ENCODE measurements at places on chromosomes 7 and 10. TPM values are rescaled to one million over a fixed set of nuclear protein-coding genes. Genes with fewer than 3 reads are reported as not detected.

GRCh38 chr10:130871406-130871805, 440.1 kb downstream of the TCERG1L start:
- DNase-seq, result no peak

Gene C10orf67
- not detected for polyA plus RNA-seq

DNA sequence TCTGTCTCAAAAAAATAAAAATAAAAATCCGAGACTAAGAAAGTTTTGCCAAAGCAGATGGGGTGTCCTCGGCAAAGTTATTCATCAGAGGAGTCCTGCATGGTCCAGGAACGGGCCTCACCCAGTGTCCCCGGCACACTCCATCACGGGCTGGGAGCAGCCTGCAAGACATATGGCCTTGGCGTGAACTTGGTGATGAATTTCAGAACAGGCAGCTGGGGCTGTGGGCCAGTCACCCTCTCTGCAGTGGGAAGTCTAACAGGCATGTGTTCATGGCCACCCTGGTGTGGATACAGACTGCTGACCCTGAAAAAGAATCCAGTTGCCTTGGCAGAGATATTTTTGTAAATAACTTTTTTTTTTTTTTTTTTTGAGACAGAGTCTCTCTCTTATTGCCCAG, 34.7 kb downstream of the NPTX2 start:
- DNase-seq, result no peak

DNA sequence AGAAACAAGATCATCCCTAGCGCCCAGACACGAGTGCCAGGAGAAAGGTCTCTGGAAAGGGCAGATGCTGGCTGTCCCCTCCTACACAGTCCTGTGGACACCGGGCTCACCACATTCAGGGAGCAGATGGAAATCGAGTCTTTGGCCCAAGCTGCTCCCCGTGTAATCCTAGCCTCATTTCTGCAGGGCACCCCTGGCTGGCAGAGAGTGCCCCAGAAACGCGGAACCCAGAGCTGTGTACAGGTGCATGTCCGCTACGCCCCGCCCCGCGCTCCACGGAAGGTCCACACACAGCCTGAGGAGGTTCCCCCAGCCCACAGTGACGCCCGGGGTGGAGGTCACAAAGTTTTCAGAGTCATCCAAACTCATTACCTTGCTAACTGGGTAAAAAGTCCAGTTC, 202.8 kb downstream of the MAD1L1 start:
- DNase-seq, result no peak

DNA sequence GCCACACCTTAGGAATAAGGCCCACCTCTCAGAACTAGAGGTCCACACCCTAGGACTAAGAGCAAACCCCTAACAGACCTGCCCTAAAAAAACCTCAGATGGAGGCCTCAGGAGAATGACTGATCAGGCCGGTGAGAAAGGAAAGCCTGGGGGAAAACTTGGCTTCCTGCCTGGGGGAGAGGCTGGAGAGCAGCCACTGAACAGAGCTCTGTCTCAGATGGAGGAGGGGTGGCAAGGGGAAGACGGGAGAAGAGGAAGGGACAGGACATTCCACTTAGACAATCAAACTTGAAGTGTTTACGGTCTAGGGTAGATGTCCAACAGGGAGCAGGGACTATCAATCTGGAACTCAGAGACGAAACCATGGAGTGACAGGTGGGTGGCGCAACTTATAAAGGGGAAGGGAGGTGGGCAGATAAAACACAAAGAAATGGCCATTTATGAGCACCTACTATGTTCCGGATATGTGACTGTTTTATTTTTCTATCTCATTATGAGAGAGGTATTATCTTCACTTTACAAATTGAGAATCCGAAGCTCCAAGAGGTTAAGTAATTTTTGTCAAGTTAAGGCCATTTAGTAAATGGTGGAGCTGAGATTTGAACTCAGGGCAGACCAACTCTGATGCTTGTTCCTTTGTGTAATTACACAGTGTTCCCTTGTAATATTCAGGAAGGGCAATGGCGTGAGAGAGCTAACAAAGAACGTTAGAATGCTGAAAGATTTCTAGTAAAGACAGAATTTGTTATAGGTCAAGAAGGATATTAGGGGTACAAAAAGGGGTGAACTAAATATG, 82.6 kb downstream of the DNMBP start:
- no peak for DNase-seq

Gene PIK3CG
- 3.3 TPM for polyA plus RNA-seq

DNA sequence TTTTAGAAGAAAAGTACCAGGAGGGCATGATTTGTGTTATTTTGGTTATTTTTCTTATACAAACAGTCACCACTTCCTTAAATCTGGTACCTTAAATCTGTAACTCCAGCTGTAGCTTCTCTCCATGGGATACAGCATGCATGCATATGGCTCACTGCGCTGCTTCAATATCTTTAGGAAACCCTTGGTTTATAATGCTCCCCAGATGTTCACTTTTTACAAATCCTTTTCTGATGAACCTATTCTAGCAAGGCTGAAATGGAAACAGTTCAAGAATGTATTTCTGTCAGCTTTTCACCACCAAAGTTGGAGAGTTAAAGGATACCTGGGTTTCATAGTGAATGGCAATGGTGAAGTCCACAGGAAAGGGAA, 50.9 kb downstream of the LAMB4 start:
- no peak for DNase-seq

DNA sequence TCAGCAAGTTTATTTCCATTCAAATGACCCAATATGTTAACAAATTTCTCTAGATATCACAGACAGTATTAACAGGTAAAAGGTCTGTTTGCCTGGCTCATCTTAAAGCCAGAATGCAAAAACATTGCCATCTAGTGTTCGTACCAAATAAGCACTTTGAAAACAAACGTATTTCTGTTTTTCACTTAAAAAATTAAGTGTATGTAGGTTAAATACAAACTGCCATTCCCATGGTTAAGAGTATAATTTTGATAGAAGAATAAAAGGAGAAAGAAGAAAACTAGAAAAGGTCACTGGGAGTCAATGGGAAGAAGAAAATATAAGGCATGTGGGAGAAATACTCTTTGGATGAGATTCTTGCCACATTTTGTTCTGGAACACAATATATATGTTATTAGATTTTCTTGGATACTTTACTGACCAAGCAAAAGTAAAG, 51.0 kb downstream of the ORC5 start:
- DNase-seq, result no peak

DNA sequence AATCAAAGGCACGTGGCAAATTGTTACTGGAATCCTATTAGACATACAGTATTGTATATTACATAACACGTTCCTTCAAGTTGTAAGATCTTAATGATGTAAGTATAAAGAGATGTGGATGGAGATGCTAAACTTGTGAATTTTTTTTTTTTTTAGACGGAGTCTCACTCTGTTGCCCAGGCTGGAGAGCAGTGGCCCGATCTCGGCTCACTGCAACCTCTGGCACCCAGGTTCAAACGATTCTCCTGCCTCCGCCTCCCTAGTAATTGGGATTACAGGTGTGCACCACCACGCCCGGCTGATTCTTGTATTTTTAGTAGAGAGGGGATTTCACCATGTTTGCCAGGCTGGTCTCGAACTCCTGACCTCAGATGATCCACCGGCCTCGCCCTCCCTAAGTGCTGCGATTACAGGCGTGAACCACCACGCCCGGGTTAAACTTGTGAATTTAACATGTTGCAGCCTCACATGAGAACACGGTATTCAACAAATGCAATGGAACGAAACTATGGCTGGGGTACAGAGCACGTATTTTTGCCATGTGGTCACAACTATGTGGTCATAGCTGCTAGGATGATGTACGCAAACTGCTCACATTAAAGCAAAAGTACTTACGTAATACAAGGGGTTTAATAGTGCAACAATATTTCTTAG, 818 bp upstream of the SUPV3L1 start:
- DNase-seq, result no peak

Gene TAS2R41
- not detected for polyA plus RNA-seq

GRCh38 chr10:52187521-52188258, 126.4 kb upstream of the DKK1 start:
- no peak for DNase-seq

- DNase-seq, result no peak
Observed at GRCh38 chr10:22049635-22050034, 46.1 kb upstream of the DNAJC1 start.

- no peak for DNase-seq
Observed at GRCh38 chr10:124983321-124983720, 41.4 kb downstream of the ZRANB1 start.

Gene OR2A7
- polyA plus RNA-seq, result 0.22 TPM

Gene HTR7
- not detected for polyA plus RNA-seq

DNA sequence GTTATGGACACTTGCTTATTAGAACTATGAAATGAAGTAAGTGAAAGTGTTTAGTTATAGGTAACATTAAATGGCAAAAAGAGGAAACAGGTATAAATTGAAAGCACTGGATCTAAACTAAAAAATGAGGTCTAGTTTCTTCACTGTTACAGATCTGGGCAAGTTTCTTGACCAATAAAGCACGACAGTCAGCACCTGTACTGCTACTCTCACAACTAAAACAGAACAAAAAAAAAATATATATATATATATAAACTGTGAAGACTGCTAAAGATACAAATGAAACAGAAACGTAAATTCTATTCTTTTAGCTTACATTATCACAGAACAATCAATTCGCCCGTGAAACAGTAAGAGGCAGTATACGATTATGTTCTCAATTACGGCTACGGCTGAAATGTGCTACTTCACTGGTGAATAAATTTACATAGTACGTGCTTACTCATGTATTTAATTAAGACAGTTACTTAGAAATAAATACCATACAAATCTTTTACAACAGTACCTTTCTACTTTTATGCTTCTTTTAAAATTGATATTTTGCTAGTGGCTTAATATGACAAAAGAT, 4.2 kb downstream of the AHR start:
- DNase-seq, result peak; percentile 40

DNA sequence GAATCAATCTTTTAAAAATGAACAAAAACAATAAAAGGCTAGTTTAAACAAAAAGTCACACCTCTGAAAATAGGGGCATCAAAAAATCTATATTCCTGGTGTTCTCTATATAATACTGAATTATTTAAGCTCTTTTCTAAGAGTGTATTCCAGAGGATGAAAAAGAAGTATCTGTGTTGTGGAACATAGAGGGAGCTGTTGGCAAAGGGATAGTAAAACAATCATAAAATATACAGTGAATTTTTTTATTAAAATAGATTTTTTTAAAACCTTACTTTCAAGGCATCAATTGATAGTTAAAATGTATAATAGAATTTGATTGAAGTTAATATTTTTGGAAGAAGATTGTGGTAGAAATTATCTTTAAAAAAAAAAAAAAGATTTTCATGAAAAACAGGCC, 1409.1 kb upstream of the CELF2 start:
- no peak for DNase-seq

Gene CTTNBP2
- not detected for polyA plus RNA-seq

- DNase-seq, result no peak
Observed at GRCh38 chr7:36175886-36176285, 22.8 kb downstream of the EEPD1 start.
